ENCODE measurements at places on chromosomes 2 and 18. TPM values are rescaled to one million over a fixed set of nuclear protein-coding genes. Genes with fewer than 3 reads are reported as not detected.

C2orf78 gene
- total RNA-seq: not detected

LRRTM1 gene
- total RNA-seq: not detected

GRCh38 chr2:238296638-238297457 lies 8.4 kb upstream of the PER2 start:
- no peak overlapping the region for H3K4me3 ChIP-seq
- peaks cover 34% of the 10 kb centered on the region for H3K4me1 ChIP-seq
- H3K27me3 ChIP-seq: peaks cover 7% of the 10 kb centered on the region
- DNase-seq: no peak
- H3K36me3 ChIP-seq: no peaks in the 10 kb centered on the region

FHOD3 gene
- under 0.01 TPM for total RNA-seq

DNA sequence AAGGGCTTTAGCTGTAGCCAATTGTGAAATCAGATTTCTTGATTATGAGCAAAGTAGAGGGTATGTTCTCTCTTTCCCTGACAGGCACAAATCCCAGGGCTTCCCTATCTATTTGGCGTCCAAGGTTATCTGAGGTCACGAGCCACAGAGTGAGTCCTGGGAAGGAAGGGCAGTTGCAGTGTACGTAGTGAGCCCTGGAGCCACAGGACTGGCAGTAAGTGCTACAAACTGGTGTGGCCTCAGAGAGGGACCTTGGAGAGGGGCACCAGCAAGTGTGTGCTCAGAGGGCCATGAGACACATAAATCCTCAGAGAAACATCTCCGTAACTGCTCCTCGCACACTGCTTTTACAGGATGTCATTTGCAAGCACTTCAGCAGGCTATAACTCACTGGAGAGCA lies 115.5 kb upstream of the SH3BP4 start:
- no peaks in the 10 kb centered on the region for H3K36me3 ChIP-seq
- H3K4me3 ChIP-seq: no peak overlapping the region
- H3K27me3 ChIP-seq: no peaks in the 10 kb centered on the region

AQP12A gene
- total RNA-seq: not detected

- peaks cover 68% of the 10 kb centered on the region for H3K27me3 ChIP-seq
- H3K27ac ChIP-seq: no peak within 1 kb of the TSS
- DNase-seq: no peak
- H3K36me3 ChIP-seq: no peaks in the 10 kb centered on the region
- peak within 1 kb of the TSS; percentile 64 for H3K4me3 ChIP-seq
Observed at GRCh38 chr2:169362118-169362893, at the start of gene LRP2. Gene LRP2, minus strand, starts transcription at chr2:169362534. Its CDS starts 135 bp downstream, at chr2:169362399.

DNA sequence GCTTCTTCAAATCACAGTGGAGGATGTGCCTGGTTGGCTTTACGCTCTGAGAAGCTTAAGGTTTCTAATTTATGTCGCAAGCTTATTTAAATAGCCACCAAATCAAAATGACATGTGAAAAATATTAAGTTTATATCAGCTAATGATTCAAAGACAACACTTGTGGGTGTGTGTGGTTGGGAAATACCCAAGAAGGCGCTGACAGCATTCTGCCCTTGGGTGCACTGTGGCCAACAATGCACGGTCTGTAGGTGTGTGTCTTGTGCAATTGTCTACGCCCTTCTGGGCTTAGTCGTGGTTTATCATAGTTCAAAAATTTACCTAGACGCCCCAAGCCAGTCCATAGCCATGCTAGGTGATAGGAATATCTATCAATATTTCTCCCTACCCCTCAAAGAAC lies 60.9 kb downstream of the KCTD1 start:
- no peak overlapping the region for H3K27ac ChIP-seq
- H3K36me3 ChIP-seq: no peaks in the 10 kb centered on the region
- no peaks in the 10 kb centered on the region for H3K27me3 ChIP-seq
- H3K4me3 ChIP-seq: no peak overlapping the region
- no peaks in the 10 kb centered on the region for H3K4me1 ChIP-seq

DNA sequence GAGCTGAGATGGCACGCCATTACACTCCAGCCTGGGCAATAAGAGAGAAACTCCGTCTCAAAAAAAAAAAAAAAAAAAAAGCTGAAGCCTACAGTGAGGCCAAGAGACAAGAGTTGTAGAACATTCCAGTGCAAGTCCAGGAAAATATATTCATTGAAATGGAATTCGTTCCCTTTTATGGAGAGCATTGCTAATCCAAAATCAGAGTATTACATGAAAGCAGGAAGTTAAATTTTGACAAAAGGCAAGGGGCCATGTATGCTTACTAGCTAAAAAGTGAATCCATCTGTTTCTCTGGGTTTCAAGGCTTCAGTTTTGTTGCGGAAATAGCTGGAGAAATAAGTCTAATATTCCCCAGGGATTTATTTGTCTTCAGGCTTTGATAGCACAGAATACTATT lies 471.7 kb downstream of the THSD7B start:
- H3K4me1 ChIP-seq: no peaks in the 10 kb centered on the region
- no peak overlapping the region for H3K4me3 ChIP-seq
- no peak overlapping the region for H3K27ac ChIP-seq
- H3K27me3 ChIP-seq: no peaks in the 10 kb centered on the region
- H3K36me3 ChIP-seq: no peaks in the 10 kb centered on the region

- no peaks in the 10 kb centered on the region for H3K27me3 ChIP-seq
- H3K36me3 ChIP-seq: no peaks in the 10 kb centered on the region
- no peak overlapping the region for H3K4me3 ChIP-seq
- peak; percentile 27 for DNase-seq
- H3K27ac ChIP-seq: no peak overlapping the region
Observed at GRCh38 chr2:2083113-2083758, 247.8 kb downstream of the MYT1L start.

- no peaks in the 10 kb centered on the region for H3K27me3 ChIP-seq
- peaks cover 67% of the 10 kb centered on the region for H3K4me1 ChIP-seq
- DNase-seq: no peak
- H3K36me3 ChIP-seq: no peaks in the 10 kb centered on the region
Observed at GRCh38 chr18:9174302-9174701, 37.7 kb downstream of the ANKRD12 start.

- no peaks in the 10 kb centered on the region for H3K36me3 ChIP-seq
- no peak for DNase-seq
- no peaks in the 10 kb centered on the region for H3K27me3 ChIP-seq
- H3K27ac ChIP-seq: no peak overlapping the region
- no peaks in the 10 kb centered on the region for H3K4me1 ChIP-seq
Observed at GRCh38 chr2:1097101-1097500, 146.5 kb downstream of the SNTG2 start.

DNA sequence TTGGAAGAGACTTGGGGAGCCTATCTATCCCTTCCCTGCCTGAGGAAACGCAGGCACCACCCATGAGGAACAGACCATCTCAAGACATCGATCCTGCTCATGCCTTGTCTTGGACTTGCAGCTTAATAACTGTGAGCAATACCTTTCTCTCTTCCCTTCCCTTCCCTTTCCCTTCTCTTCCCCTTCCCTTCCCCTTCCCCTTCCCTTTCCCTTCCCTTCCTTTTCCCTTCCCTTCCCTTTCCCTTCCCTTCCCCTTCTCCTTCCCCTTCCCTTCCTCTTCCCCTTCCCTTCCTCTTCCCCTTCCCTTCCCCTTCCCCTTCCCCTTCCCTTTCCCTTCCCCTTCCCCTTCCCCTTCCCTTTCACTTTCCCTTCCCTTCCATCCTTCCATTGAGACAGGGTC lies 650.7 kb upstream of the SOX11 start:
- no peaks in the 10 kb centered on the region for H3K27me3 ChIP-seq
- H3K27ac ChIP-seq: no peak overlapping the region
- H3K4me1 ChIP-seq: no peaks in the 10 kb centered on the region
- no peak overlapping the region for H3K4me3 ChIP-seq
- no peaks in the 10 kb centered on the region for H3K36me3 ChIP-seq

PROM2 gene
- total RNA-seq: 18.4 TPM

- no peak for DNase-seq
Observed at GRCh38 chr2:8115456-8115855, 566.4 kb upstream of the ID2 start.

DNA sequence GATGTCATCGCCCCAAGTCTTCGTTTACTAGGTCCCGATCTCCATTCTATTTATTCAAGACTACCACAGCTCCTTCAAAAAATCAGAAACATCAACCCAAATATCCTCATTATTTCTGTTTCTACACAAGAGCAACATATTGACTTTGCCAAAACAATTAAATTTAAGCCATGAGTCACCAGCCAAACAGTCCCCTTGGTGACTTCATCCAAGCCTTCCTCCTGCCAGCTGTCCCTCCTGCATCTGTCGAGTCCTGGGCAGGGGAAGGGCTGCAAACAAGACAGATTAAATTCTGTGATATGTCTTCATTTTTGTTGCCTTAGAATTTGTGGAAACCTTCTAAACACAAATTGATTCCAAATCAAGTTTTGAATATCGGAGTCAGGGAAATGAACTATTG lies 110.3 kb downstream of the SP3 start:
- H3K4me3 ChIP-seq: no peak overlapping the region
- peaks cover 7% of the 10 kb centered on the region for H3K27me3 ChIP-seq
- H3K27ac ChIP-seq: no peak overlapping the region
- no peak for DNase-seq
- H3K36me3 ChIP-seq: no peaks in the 10 kb centered on the region
- H3K4me1 ChIP-seq: no peaks in the 10 kb centered on the region

CFC1 gene
- not detected for total RNA-seq

DNA sequence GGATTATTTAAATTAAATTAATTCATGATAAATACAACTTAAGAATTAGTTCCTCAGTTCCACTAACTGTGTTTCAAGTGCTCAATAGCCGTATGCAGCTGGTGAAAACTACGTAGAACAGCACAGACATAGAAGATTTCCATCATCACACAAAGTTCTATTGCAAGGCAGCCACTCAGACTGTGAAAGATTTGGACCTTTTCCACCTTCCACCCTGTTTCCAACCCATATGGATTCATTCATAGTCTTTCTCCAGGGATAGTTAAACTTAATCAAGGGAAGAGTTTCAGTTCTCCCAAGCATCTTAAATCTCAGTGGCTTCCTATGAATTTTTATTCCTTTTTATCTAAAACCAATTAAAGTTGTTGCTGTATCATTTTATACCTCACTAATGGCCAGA lies 2030.8 kb downstream of the SUCLG1 start:
- no peak overlapping the region for H3K27ac ChIP-seq
- H3K27me3 ChIP-seq: no peaks in the 10 kb centered on the region
- H3K4me3 ChIP-seq: no peak overlapping the region
- no peaks in the 10 kb centered on the region for H3K4me1 ChIP-seq
- no peaks in the 10 kb centered on the region for H3K36me3 ChIP-seq
- no peak for DNase-seq

C2orf49 gene
- total RNA-seq: 11.3 TPM

GRCh38 chr18:40041951-40042350 lies 1913.1 kb upstream of the PIK3C3 start:
- no peak overlapping the region for H3K27ac ChIP-seq
- H3K4me3 ChIP-seq: no peak overlapping the region
- H3K4me1 ChIP-seq: no peaks in the 10 kb centered on the region
- no peak for DNase-seq
- H3K27me3 ChIP-seq: no peaks in the 10 kb centered on the region

ALMS1 gene
- 101 TPM for total RNA-seq

PLEKHH2 gene
- total RNA-seq: 64.3 TPM

MBP gene
- total RNA-seq: 36.2 TPM

DNA sequence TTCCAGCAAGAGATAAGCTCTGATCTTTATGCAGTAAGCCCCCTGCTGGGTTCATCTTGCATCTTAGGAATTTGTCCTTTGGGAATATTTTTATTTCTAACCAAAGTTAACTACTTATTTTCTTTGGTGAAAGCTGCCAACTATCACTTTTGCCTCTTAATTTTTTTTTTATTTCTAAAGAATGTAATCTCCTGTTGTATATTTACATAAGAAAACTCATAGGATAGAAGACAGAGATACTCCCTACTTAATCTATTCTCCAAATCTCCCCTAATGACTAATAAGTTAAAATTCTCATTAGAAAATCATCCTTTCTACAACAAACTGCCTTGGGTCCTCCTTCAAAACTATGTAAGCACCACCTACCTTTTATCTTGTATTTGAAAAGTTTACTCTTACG lies 612.2 kb upstream of the SLC39A10 start:
- H3K27ac ChIP-seq: no peak overlapping the region
- H3K27me3 ChIP-seq: no peaks in the 10 kb centered on the region
- H3K36me3 ChIP-seq: no peaks in the 10 kb centered on the region
- DNase-seq: no peak
- H3K4me1 ChIP-seq: no peaks in the 10 kb centered on the region

AFF3 gene
- total RNA-seq: 14.3 TPM

DNA sequence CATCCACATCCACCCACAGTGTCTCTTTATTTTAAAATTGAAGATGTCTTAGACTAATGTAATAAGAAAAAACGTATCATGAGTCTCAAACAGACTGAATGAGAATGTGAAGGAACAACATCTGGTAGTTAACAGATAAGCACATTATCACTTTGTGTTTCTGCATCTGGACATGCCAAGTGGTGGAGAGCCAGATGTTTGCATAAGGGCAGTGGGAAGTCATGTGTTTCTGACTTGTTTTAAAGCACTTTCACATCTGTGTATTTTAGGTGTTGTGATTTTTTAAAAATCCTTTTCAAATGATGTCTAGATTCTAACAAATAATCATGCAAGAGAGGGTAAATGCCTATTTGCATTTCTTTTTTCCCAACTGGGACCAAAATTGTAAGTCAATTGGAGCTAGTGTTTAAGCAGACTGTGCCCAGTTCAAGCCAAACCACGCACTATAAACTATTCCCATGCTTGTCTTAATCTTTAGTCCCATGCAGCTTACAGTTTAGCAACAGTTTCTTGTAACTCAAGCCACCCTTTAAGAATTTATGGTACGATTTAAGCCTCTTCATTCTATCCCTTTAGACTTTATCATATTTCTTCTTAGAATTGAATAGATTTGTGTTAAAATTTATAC lies 272.7 kb upstream of the DOK6 start:
- H3K27ac ChIP-seq: no peak overlapping the region
- H3K4me3 ChIP-seq: no peak overlapping the region
- DNase-seq: peak; percentile 26
- no peaks in the 10 kb centered on the region for H3K4me1 ChIP-seq
- no peaks in the 10 kb centered on the region for H3K36me3 ChIP-seq
